Activated B cell treated with CpG ODN at 0.5 μM for 24 hours (primary cell): ENCODE measurements at places on chromosomes 3 and 15. TPM values are rescaled to one million over a fixed set of nuclear protein-coding genes. Genes with fewer than 3 reads are reported as not detected.
A peak's percentile ranks its signal among the peaks of the same experiment; 100 is the strongest.

DNA sequence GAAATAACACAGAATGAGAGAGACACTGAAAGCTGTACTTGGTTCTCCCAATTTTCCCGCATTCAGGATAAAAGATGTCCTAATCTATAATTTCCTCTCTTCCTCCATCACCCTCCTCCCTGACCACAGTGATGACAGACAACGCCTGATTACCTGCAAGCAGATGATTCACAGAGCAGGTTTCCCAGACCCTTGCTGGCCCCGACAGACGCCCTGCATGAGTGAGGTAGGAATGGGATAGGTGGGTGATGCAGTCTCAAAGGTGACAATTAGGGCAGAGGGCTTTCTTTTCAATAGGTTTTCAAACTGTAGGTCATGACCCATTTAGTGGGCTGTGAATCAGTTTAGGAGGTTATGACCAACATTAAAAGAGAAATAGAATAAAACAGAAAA, 5.2 kb upstream of the CXCR6 start:
- no peaks in the 10 kb centered on the region for H3K27me3 ChIP-seq
- peaks cover 51% of the 10 kb centered on the region for H3K36me3 ChIP-seq
- H3K4me1 ChIP-seq: peaks cover 5% of the 10 kb centered on the region

DNA sequence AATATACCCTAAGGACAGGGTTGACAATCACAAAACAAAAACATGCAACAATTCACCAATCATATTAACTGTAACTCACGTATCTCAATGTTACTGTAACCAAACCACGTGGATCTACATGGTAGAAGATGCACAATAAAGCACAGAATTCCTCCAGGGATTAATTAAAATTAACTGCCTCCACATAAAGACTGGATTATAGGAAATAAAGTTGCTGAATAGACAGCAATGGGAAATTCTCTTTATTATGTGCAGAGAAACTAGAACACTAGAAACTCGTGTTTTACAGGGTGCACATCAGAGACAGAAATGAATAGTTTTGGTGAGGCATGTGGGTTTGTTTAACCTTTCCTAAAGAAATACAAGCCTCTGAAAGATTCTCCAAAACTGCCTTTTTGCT, 696.3 kb downstream of the EPHA3 start:
- H3K4me1 ChIP-seq: no peaks in the 10 kb centered on the region
- DNase-seq: no peak
- no peak overlapping the region for H3K4me3 ChIP-seq
- no peaks in the 10 kb centered on the region for H3K36me3 ChIP-seq
- H3K27ac ChIP-seq: no peak overlapping the region

Gene PPP1R2
- 62.5 and 64.1 TPM in 2 replicates for total RNA-seq

DNA sequence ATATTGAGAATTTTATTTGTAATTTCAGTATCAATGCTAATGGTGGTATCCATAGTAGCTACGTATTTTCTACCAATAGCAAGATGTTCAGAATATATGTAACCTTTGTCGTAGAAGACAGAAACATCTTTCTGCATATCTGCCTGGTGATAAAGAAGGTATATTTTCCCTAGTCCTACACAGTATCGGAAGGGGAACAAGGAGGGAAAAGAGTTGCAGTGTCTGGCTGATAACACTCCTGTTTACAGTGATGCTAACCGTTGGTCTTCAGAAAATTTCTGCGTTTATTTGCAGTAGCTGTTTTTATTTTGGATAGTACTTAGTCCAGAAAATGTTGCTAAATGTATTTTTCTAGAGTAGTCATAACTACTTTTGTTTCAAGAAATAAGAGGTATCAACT, 25.2 kb downstream of the TSC22D2 start:
- H3K4me1 ChIP-seq: peaks cover 32% of the 10 kb centered on the region
- peaks cover 16% of the 10 kb centered on the region for H3K36me3 ChIP-seq
- no peak overlapping the region for H3K4me3 ChIP-seq
- no peak overlapping the region for H3K27ac ChIP-seq
- DNase-seq: no peak
- no peaks in the 10 kb centered on the region for H3K27me3 ChIP-seq

Gene SLC12A1
- total RNA-seq: not detected in 2 replicates

DNA sequence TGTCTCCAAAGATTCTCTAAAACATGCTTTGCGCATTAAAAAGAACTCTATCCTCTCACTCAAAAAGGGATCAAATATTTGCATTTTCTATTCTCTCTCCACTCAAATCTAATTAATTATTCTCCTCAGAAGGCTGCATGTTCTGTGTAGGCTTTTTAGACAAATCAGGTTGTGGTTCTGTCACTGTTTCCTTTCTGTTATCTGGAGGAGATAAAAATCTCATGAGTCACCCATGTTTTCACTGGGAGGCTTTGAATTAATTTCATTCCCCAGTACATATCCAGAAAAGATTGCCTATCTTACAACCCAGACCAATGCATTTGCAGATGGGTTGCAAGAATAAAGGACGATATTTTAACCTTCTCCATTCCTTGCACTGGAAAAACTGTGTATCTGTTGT, 446.5 kb downstream of the GRM7 start:
- H3K27ac ChIP-seq: no peak overlapping the region
- no peak overlapping the region for H3K4me3 ChIP-seq
- H3K36me3 ChIP-seq: no peaks in the 10 kb centered on the region
- H3K27me3 ChIP-seq: no peaks in the 10 kb centered on the region
- DNase-seq: no peak

Gene DHX36
- total RNA-seq: 95.9 and 110 TPM in 2 replicates

DNA sequence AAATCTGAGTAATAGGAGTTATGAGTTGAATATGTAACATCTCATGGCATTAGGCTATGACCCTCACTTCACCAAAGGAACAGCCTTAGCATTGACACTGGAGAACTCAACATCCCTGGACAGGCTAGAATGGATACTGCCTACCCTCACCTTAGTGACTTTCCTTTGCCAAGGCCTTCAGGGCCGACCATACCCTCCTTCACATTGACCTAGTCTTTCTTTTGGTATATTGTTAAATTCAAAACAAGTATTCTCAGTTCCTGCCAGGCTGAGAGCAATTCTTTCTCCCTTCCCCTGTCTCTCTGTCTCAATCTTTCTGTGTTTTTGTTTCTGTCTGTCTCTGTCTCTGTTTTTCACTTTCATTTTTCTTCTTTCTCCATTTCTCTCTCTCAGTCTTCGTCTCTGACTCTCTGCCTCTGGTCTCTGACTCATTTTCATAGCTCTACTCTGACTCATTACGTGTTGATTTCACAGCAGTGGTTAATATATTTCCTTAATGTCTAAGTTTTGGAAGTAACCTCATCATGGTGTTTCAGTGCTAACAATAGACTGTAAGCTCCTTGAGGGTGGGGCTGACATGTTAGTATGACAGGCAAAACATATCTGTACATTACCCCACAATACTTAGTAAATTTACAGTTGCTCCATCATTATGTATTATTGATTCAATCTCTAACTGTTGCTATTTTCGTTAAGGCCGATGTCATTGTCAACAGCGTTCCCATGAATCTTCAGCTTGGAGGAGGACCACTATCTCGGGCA, 32.5 kb downstream of the PARP15 start:
- H3K27me3 ChIP-seq: no peaks in the 10 kb centered on the region
- H3K27ac ChIP-seq: peak overlapping the region; percentile 80
- peaks cover 79% of the 10 kb centered on the region for H3K36me3 ChIP-seq
- DNase-seq: no peak
